A673 (cell line): ENCODE measurements at places on chromosomes 11 and 22. TPM values are rescaled to one million over a fixed set of nuclear protein-coding genes. Genes with fewer than 3 reads are reported as not detected.

GRCh38 chr11:10414659-10415058 is 40.4 kb upstream of the AMPD3 start:
- peak; percentile 44 for DNase-seq

- DNase-seq: no peak
These were observed 55.3 kb downstream of the OTOG start for GRCh38 chr11:17602105-17603001.

DNA sequence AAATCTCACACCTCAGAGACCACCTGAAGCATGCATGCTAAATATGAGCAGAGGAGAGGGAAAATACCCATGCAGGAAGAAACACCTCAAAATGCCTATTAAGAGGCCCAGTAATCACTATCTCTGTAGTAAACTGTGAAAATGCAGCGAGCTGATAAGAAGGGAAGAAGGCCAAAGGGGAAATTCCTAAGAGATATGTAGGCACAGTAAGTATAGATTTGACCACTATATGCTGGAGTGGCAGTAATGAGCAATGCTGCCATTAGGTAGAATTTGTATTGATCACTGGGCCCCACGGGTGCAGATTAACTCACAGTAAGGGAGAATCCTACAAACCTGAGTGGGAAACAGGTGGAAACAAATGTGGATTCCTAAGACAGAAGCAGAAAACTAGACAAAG is 1813.1 kb upstream of the RAG2 start:
- DNase-seq: no peak

GRCh38 chr11:95283650-95284049 is 52.6 kb upstream of the SESN3 start:
- no peak for DNase-seq

DNA sequence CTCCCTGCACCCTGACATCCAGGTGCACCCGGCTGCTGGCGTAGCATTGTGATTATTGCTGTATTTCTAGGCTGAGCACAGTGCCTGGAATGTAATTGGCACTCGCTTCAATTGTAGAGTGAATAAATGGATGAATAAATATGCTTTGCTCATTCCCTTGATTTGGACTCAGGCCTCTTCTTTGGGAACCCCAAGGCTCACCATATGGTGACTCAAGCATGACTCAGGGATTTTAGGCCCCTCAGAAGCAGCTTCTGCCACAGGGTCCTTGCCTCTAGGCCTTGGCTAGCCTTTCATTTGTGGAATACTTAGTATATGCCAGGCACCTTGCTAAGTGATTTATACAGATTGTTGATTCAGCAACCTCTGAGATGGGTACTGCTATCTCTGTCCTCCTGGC is 78.9 kb downstream of the GRIK4 start:
- no peak for DNase-seq

DNA sequence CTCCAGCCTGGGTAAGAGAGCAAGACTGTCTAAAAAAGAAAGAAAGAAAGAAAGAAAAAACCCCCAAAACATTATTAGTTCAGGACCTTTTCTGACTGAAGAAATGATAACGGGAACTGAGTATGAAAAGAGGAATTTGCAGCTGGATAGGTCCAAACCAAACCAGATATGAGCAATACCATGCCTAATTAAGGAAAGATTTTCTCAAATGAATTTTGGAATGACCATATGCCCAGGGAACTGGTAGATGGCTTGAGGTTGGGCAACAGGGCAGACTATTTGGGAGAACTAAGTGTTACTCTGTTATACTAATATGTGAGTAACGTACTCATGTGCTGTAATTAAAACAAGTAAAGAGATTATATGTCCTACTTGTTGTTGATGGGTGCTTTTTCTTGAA is 186.1 kb downstream of the TMEM135 start:
- no peak for DNase-seq

The C22orf23 gene
- 0.64 and 0.66 TPM in 2 replicates for total RNA-seq

The C11orf97 gene
- total RNA-seq: not detected in 2 replicates

The THYN1 gene
- 57.2 and 60.2 TPM in 2 replicates for total RNA-seq

The OR51B5 gene
- not detected in 2 replicates for total RNA-seq

The MRPL49 gene
- 90.2 and 91.0 TPM in 2 replicates for total RNA-seq

The MAPK8IP2 gene
- 7.8 and 11.5 TPM in 2 replicates for total RNA-seq
